Inflammatory macrophage treated with lipopolysaccharide for 4 hours (primary cell): ENCODE measurements at places on chromosomes 7 and 10.

DNA sequence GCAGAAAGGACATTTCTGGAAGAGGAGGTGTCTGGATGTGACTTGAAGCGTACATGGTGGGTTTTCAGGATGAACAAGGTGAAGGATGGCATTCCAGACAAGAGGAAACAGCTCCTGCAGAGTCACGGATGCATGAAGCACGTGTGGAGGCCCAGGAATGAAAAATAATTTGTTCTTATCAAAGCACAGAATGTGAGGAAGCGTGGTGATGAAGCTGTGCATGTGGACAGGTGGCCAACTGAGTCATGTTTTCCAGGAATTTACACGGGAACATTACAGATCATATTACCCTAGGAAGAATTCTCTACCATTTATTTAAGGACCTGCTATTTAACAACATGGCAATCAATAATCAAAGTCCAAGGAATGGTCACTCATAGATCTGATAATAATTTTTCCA is 413.2 kb upstream of the KLF6 start:
- DNase-seq, result no peak

DNA sequence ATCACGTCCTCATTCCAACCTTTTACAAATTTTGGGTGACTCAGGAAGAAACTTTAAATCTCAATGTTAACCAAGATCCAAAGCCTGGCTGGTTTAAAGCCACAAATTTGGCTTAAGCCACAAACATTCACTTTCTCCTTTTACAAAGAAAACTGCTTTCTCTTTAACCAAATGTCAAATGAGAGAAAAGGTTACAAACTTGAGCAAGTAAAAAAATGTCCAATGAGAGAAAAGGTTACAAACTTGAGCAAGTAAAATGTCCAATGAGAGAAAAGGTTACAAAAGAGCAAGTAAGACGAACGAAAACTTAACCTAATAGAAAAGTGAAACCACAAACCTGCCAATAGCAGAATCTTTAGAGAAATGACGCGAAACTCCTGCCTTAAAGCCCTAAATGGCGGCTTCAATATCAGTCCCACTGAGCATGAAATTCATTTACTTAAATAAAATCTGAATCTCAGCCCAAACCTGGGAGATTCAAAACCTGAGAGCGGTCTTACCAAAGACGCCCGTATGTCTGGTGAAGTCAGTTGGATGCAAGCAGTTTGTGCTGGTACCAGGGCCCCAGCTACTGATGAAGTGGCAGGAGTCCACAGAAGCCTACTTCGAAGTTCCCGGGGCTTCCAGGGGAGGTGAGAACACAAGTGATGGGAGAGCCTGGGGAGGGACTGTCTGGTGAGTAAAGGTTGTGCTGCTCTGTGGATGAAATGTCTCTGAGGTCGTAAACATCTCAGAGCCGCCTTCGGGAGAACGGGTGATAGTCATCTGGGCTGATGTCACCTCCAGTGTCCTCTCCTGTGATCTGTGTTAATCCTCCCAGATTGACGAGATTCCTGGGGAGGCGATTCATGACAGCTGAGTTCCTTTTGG is 74.6 kb downstream of the PAXIP1 start:
- peak; percentile 95 for DNase-seq

- no peak for DNase-seq
Measured at GRCh38 chr10:49645417-49645816, 31.6 kb downstream of the CHAT start.

DNA sequence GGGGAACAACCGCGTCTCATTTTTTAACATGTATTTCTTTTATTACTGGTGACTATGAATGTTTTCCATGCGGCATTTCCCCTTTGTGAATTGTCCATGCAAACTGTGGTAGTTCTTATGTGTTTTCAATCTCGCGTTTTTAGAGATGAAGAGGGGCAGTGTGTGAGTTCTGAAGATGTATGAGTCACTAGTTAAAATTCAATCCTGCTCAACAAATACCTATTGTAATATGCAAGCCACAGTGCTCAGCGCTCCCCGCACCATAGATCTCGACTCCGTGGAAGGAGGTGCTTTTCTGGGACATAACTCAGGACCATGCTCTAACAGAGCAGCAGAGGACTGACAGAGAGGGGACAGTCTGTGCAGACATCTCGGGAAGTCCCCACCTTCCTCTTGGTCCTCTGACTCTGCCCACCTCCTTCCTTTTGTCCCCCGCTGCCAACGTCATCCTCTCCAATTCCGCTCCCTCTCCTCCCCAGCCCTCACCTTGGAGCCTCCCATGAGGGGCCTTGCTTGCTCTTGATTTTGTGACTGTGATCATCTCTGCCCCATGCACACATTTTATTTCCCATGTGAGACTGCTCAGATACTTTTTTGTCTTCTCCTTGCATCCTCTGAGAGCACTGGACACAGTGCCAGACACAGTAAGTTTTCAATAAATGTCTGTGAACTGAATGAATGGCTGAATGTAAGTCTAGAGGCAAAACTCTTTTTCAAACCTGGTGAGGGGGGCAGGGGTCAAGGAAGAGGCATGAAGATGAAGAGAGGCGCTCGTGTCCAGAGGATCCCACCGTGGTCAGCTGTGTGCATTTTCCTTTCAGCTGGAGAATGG is 42.7 kb upstream of the PLEKHA1 start:
- DNase-seq, result no peak

- DNase-seq, result peak; percentile 56
Measured at GRCh38 chr7:12729112-12729511, 41.7 kb downstream of the ARL4A start.

- DNase-seq, result no peak
Measured at GRCh38 chr7:44764081-44764480, 15.4 kb downstream of the ZMIZ2 start.

GRCh38 chr7:92949748-92950147 is 113.4 kb upstream of the CDK6 start:
- no peak for DNase-seq

GRCh38 chr7:1689311-1689710 is 19.2 kb downstream of the ELFN1 start:
- no peak for DNase-seq

DNA sequence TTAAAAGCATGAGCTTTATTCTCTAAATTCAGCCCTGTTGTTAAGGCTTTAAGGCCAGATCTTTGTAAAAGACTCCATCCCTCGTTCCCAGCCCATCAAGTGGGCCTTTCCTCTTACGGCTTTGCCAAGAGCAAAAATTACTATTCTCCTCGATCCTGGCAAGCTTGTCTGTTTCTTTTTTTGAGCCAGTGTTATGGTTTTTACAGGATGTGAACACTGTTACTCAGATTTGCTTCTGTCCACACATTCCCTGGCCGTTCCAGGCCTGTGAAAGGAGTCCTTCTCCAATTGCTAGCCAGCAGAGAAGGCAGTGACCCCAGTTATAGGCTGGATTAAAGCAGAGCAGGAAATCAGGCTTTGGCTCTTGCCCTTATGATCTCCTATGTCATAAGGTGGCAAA is 47.0 kb upstream of the EPC1 start:
- DNase-seq, result no peak

GRCh38 chr10:33388785-33389184 is 54.3 kb upstream of the NRP1 start:
- DNase-seq, result no peak

GRCh38 chr7:7751243-7752092 is 33.1 kb upstream of the RPA3 start:
- DNase-seq, result no peak

DNA sequence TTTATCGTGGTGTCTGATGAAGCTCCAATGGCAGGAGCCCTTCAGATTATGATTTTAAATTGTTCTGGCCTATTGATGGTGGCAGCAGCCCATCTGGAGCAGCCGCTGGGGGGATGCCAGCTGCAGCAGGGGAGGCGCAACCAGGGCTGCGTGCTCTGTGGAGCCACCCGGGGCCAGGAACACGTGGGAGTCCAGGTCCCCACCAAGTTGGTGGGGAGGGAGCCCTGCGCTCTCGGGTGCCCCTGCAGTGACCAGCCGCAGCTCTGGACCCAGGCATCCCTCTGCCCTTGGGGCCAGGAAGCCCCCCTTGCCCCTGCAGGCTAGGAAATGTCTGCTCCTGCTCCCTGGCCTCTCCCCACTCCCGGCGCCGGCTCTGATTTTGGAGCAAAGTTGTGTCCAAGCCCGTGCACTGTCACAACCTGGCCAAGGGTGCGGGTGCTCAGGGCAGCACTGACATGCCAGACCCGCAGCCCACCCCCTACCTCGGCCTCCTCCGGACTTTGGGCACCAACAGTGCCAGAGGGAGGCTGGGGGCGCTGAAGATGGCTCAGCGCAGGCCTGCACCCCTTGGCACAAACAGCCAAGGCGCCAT is 147.2 kb upstream of the ADO start:
- DNase-seq, result no peak

- no peak for DNase-seq
Measured at GRCh38 chr10:72330069-72330426, 24.7 kb downstream of the DNAJB12 start.

DNA sequence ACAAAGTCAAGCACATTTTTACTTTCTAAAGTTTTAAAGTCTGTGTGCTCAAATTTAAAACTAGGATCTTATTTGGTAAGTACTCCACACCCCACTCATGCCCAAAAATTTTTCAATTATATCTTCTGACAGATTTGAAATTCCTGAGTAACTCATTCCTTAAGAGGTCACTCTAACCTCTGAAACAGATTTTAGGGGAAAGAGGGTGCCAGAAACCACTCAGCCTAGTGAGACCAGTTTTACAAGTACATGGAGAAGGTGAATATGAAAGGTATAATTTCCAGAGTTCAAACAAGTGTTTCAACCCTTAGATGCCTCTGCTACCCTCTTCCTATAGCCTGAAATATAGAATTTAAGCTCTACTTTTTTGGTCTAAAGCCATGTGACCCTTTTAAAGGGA is 79.2 kb downstream of the C7orf25 start:
- no peak for DNase-seq

DNA sequence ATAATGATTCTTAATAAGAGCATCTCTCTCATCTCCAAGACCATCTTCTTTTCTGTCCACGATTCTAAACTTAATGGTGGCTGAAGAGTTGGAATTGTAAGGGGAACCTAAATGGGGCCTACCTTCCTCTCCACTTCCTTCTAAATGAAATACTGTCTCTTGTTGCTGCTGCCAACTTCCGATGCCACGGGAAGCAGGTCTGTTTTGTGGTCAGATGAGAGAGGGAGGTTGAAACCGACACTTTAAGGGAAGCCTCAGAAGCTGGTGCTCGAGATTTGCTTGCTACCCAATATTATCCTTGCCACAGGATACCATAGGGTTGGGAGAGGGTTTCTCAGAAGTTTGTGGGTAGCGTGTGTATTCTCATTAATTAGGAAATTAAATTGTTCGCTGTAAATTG is 464.1 kb downstream of the SUGCT start:
- DNase-seq, result no peak

DNA sequence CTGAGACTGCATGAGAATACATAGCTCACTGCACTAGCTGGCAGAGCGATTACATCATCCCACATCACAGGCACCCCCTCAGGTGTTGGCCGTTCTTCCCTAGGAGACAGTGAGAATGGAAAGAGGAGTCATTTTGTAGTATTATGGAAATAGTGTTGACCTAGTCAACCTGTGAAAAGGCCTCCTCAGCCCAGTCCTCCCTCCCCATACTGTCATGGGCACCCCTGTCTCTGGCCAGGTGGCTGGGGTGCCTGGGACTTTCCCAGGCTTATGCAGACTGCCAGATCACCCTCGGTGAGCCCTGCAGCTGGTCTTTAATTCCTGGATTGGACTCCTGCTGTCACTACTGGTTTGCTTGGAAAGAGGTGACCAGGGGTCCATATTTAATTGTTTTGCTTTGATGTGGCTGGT is 4.0 kb downstream of the INPP5A start:
- DNase-seq, result no peak

DNA sequence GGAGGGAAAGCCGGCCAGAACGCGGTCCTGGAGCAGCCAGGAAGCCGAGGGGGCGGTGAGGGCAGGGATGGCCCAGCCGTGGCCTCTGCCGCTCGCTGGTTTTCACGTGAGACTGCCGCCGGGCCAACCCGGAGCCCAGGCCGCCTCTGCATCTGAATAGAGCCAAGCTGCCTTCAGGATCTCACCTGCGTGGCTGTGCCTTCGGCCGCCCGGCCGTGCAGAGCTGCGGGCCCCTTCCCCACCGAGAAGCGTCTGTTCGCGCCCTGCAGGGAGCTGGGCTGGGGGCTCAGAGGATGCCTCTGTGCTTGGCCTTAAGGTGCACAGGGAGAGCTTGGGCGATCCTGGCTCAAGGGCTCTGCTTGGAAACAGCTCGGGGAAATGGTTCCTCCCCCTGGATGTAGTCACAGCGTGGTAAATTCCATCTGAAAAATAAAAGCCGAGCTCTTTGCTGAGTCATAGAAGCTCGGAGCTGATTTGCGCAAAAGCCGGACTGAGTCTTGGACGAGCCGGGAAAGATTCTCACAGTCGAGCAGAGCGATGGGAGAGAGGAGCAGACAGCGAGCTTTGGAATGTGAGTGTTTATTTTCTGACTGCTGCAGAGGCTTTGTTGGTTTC is at the start of gene JAKMIP3:
TSS of gene JAKMIP3 (plus strand) at position 456 of the 615 bp plus-strand sequence. CDS start 38,863 bp downstream, outside the sequence.
- DNase-seq, result no peak

DNA sequence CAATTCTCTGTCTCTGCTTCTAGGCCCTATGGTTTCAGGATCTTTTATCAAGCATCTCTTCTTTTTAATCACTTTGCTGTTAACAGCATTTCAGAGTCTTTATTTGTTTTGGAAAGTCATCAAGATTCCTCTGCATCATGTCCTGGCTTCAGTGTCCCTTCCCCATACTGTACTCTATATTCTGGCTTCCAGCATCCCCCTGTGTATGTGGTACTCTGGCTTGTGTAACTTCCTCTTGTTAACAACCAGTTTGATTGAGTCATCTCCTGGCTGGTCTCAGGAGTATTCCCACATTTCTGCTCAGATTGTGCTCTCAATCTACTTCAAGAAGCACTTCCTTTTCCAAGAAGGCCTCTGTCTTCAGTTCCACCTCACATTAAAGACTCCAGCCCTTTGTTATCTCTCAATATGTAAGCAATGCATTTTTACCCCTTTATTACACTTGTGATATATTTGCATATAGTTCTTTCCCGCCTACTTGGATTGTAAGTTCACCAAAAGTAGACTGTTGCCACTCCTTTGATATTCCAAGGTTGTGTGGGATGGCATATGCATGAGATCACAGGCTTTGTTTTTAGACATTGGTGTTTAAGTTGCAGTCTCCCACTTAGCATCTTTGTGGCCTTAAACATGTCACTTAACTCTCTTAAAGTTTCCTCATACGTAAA is 15.1 kb upstream of the ATE1 start:
- peak; percentile 73 for DNase-seq

DNA sequence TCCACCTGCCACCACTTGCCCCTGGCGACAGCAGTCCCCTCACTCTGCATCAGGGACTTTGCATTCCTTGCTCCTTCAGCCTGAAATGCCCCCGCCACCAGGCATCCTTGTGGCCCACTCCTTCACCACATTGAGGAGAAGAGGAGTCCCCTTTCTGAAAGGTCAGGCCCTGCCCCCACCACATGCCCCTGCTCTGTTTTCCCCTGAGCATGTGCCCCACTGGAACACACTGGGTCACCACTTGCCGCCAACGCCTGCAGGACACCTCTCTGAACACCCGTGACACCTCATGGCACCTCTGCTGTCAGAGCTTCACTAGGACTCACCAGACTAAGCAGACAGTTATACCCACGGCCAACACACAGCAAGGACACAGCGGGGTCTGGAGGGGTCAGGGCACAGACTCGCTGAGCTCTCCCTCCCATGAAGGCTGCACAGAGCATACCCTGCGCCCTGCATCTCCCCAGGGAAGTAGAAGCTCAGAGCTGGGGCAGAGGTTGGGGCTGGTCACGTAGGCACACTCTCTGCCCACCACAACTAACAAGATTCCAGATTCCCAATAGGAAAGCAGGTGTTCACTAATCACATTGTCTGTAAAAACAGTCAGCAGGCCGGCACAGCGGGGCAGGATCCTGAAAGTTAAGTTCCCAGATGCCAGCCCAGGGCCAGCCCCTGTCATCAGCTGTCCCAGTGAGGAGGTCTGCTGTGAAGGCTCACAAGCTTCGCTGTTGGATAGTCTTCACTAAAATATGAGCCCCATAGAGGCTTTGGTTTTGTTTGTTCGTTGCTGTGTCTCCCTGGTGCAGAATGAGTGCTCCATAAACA is 5.8 kb upstream of the AOC1 start:
- no peak for DNase-seq
